NCI-H187 treated with DMSO at 0.1 percent for 48 hours (cell line): ENCODE measurements at places on chromosomes 6 and 20.

DNA sequence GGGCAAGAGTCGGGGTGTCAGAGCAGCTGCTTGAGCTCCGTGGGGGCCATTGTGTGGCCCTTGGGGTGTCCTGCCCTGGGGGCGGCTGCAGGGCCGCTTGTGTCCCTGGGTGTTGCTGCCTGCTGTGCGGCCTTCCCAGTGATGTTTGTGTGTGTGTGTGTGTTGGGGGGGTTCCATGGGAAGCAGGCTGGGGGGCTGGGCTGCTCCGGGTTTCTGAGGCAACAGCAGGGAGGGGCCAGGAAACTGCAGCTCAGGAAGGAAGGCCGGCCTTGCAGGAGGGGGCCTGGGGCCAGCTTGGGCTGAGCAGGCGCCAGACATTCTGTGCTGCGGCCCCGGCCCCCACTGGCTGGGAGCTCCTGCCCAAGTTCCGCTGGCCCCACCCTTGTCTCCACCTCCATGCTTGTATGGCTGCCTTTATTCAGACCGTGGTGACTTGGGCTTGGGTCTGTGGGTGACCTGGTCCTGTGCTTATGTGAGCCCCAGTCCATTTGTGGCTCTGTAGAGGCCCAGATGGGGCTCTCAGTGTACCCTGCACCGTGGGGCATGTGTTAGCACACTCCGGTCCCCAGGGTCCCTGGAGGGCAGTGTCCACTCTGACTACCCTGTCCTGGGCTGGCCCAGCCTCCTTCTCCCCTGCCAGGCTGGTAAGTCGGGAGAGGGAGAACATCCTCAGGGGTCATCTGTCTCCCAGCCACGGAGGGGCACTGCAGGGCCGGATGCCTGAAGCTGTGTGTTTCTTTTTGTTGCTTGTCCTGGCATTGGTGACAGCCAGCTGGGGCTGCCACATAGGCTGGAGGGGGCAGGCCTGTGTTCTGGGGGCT is 4.6 kb upstream of the SOX18 start:
- DNase-seq = no peak

- no peak for DNase-seq
Observed at GRCh38 chr20:5039255-5039657, 37.9 kb upstream of the SLC23A2 start.

DNA sequence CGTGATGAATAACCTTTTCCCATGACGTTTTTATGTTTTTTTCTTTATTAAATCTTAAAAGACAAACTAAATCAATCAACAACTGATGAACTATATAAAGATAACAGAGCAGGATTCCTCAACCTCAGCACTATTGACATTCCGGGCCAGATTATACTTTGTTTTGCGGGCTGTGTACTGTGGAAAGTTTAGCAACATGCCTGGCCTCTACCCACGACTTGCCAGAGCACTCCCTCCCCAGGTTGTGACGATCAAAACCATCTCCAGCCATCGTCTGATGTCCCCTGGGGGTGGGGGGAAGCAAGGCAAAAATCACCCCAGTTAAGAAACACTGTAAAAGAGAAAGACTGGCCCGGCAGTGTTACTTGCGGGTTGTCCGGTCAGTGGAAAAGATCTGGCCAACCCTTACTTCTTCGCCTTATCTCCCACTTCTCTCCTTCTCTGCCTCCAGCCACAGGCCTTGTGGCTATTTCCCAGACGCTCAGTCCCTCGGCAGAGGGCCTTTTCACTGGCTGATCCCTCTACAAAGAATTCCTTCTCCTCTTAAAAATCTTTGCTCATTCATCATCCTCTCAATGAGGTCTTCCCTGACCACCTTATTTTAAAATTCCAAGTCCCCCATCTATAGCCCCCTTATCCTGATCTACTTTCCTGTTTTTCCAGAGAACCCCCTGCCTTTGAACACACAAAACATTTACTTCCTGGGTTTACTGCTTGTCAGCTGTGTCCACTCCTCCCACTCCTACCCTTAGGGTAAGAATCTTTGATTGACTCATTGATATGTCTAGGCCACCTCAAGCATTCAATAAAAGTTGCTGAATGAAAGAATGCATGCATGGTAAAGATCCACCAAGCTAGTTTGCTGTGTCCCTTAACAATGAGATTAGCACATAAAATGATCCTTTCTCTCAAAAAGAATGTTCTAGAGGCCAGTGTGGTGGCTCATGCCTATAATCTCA is 14.7 kb upstream of the RAB22A start:
- no peak for DNase-seq

DNA sequence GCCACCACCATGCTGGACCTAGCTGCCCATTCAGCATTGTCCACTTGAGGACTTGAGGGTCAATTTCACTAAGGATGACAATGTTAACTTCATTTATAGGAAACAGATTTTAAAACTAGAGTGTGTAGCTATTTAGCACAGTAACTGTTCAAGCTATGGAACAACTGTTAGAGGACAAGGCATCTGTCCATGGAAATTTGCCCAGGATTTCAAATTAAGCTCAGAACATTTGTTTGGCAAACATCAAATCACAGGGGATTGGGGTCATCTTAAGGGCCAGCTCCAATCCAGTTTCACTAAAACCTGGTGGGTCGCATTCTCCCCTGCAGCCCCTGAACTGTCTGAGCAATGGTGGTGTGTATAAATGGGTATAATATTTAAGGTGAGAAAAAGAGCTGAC is 35.1 kb downstream of the PM20D2 start:
- DNase-seq = no peak
